ENCODE measurements at places on chromosomes 16 and 17. TPM values are rescaled to one million over a fixed set of nuclear protein-coding genes. Genes with fewer than 3 reads are reported as not detected.

The TBC1D3C gene
- total RNA-seq, result 2.7 TPM

The TNFRSF17 gene
- total RNA-seq, result not detected

The PARD6A gene
- 5.5 TPM for total RNA-seq

The CORO1A gene
- 3.0 TPM for total RNA-seq

The AANAT gene
- total RNA-seq, result 0.25 TPM

The ALOX15 gene
- not detected for total RNA-seq

The DOC2B gene
- 67.9 TPM for total RNA-seq

The DPEP3 gene
- total RNA-seq, result not detected

Data from mesangial cell (primary cell).